ENCODE measurements at places on chromosomes 11 and 22.

- no peak for DNase-seq
Measured at GRCh38 chr11:129382583-129382982, 6.9 kb downstream of the BARX2 start.

- no peak for DNase-seq
Measured at GRCh38 chr22:30861688-30862552, 106.7 kb downstream of the MORC2 start.

GRCh38 chr11:96961931-96962330 lies 572.1 kb downstream of the JRKL start:
- no peak for DNase-seq

DNA sequence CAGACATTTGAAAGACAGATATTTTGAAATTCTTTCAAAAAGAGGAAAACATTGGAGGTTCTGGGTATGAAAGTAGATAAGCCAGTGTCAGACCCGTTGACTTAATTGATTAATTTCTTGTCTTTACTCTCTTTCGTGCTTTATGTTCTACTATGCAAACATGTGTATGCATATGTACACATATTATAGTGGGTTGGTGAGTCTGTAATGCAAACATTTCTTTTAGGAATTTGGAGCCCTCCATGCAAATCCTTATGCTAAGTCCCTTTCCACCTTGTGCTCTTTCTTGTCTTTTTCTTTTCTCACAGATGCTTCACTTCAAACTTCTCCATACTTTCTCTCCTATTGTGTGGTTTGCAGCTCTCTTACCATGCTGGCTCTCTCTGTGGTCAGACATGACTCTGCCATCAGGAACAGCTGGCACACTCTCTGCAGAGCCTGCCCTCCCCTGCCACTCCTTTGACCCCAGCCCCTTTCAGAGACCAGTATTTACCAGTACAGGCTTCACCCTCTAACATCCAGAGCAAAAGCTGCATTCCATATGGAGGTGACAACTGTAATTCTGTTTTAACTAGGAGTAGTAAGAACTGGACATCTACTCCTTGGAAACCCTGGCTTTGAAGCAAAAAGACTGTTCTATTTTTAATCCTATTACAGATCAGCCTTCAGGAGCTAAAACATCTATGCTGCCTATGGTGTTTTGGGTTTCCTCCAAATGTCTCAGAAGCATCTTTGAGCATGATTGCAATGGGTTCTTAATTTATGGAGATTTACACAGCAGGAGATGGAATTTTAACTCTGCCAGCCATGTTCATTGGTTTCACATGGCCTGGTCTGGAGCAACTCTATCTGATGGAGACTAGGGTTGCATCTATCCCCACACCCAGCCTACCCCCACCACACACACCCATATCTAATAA lies 386.9 kb upstream of the FAT3 start:
- no peak for DNase-seq

DNA sequence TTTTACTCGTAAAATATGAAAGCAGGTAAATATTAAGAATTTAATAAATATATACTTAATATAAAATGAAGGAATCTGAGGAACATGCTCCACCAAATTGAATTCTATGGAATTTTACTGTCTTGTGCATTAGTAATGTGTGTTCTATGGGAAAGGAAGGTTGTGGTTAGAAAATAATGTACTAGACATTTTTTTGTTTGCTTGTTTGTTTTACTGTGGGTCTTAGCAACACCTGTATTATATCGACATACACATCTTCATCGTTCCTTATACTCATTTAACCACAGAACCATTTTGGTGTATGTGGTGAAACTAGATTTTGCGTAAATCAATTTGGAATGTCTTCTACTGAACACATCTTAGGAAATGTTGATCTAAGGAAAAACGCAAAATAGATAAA lies 114.1 kb upstream of the MTMR2 start:
- DNase-seq = no peak

DNA sequence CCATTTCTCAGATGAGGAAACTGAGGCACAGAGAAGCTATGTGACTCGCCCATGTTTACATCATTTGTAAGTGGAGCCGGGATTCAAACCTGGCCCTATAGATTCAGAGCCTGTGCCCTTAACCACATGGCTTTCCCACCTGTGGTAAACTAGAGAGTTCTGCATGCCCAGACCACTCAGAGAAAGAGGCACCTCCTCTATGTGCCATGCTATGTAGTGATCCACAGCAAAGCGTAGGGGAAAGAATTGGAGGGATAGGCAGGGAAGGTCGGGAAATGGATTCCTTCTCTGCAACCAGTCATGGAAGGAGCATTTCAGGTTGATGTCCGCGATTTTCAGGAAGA lies 15.4 kb upstream of the POU2AF2 start:
- DNase-seq = no peak

- DNase-seq = no peak
Measured at GRCh38 chr11:95084509-95084908, 5.1 kb upstream of the ENDOD1 start.

DNA sequence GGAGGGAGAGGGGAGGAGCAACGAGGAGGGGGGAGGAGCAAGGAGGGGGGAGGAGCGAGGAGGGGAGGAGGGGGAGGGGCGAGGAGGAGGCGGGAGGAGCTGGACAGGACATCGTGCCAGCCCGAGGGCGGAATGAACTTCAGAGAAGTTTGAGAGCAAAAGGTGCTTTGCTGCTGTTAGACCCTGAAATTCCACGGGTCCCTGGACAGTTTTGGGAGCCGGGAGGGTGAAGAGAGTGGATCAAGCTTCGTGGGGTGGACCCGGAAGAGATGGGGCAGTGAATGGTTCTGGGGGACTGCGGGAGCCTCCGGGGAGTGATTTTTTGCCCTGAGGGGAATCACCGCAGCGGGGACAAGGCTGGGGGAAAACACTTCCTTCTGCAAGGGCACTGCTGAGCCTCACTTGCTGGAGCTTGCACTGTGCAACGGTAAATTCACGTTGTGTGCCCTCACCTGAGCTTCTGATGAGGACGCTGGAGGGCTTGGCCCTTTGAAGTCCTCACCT lies 10.7 kb upstream of the NLRP6 start:
- DNase-seq = no peak

- no peak for DNase-seq
Measured at GRCh38 chr11:102115557-102115956, 5.3 kb downstream of the YAP1 start.

DNA sequence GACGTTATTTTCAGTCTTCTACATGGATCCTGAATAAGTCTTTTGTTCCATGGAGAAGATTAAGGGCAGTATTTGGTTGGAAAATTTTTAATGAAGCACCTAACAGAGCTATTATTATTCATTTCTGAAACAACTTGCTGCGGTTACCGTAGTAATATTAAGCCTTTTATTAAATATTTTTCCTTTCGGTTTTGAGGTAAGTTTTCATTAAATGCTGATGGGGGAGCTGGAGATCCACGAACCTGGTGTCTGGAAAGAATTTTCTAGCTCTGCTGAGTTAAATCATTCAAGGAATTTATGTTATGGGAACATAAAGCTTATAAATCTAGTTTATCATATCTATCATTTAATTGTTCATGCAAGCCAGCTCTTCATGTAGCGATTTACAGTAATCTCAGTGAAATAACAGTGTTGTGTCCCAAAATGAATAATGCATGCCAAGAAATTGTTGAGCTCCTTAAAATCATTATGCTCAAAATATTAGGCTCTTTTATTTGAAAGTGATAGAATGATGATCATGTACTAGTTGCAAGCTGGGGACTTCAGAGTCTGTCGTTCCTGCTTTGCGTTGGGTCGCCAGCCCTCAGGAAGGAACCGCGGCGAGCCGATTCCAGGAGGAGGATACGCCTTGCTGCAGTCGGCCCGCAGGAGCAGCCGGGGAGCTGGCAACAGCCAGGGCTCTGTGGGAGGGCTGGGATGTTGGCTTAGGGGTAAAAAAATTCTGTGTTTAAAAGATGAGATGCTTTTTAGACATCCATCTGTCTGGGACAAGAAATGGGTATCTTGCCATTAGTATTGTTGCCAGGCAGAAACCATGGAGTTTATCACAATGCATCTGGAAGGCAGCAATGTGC lies 83.1 kb downstream of the TBC1D22A start:
- DNase-seq = no peak

GRCh38 chr22:31313366-31314147 lies 21.3 kb upstream of the PIK3IP1 start:
- DNase-seq = peak; percentile 42

- peak; percentile 8 for DNase-seq
Measured at GRCh38 chr22:46149512-46150033, 753 bp upstream of the PPARA start.
